ENCODE measurements at places on chromosomes 3 and 15.

DNA sequence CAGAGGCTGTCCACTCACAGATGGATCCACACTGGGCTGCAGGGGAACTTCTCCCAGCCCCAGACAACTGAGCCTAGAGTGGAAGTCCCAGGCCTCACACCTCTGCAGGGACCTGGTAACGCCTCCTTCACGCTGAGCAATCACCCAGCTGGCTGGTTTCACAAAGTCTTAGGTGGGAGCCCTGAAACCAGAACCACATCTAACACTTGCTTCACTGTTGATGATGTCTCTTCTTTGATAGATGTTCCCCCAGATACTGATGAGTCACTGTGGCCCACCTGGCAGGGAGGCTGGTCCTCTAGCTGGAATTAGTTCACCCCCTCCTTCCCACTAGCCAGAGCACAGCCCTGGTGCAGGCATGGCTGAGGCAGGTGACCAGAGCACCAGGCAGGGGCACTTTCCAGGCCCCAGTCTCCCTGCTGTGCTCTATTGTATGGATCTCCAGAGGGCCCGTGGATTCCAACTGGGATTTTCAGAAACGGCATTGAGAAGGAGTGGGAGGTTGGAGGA lies 33.5 kb downstream of the MYL3 start:
- peak; percentile 16 for DNase-seq

DNA sequence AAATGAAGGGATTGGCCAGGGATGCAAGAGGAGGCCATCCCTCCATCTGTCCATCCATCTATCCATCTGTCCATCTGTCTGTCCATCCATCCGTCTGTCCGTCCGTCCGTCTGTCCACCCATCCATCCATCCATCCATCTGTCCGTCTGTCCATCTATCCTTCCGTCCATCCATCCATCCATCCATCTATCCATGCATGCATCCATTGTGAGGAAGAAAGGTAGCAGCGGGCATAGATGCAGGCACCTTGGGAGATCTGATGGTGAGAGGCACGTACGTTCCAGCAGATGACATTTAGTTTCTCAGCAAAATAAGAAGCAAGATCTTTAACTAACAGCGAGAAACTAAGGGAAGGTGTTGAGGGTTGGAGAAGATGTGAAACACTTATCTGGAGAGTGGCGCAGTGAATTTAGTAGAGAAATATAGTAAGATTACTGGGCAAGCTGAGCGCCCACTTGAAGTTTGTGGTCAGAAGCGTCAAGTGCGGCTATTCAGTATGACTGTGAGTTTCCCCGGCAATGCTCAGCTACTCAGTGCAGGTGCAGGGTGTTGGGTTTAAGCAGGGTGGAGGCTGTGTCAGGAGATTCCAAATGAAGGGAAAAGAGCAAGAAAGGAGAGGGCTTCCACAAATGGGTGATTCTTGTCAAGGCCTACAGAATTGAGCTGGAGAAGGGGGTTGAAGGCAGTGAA lies 22.4 kb upstream of the SRP14 start:
- DNase-seq = no peak

GRCh38 chr3:178618896-178619295 lies 82.7 kb downstream of the KCNMB2 start:
- no peak for DNase-seq

- no peak for DNase-seq
Measured at GRCh38 chr15:50353251-50353974, 1.6 kb downstream of the GABPB1 start.

DNA sequence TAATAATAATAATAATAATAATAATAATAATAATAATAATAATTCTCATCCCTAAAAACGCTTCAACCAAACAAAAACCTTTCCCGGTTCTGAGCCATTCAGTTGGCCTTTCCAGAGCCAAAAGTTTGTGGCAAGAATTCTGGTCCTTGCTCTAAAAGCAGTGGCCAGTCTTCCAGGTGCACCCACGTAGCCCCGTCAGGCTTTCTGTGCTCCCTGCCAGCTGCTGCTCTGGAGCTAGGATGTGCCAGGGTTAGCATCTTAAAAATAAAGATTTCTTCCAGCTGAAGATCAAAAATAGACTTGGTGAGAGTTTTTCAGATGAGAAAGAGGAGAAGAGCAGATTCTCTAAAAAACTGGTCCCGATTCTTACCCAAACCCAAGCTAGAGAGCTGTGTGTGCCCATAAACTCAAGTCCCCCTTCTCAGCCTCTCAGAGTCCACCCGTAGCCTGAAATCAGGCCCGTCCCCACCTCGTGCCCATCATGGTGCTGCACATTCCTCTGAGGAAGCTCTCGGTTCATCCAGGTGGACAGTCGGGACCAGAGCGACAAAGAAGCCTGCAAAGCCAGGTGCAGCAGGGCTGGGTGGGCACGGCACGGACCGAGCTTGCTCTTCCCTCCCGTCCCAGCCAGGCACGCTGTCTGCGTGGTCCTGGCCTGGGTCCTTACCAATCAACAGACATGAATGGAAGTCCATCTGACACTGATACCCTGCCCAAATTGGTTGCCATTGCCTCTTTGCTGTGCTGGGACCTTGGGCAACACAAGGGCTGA lies 155.6 kb downstream of the LRRC28 start:
- no peak for DNase-seq

GRCh38 chr3:172680684-172681083 lies 30.2 kb downstream of the NCEH1 start:
- DNase-seq = no peak

GRCh38 chr3:168021737-168022450 lies 73.8 kb downstream of the GOLIM4 start:
- DNase-seq = no peak

DNA sequence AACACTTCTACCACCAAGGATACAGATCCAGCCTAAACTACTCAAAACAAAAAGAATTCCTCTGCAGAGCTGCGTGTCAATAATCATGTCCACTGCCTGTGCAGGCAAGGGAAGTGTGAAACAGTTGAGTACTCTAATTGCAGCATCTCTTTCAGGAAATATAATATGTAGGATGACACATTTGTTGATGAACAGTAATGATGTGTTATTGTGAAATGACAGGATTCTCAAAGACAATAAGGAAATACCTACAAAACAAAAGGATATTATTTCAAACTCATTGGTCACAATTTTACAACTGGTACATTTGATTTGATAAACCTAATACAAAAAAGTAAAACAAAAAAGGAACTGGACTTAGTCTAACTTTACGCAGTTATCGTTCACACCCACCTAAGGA lies 4.4 kb downstream of the SPG11 start:
- no peak for DNase-seq

DNA sequence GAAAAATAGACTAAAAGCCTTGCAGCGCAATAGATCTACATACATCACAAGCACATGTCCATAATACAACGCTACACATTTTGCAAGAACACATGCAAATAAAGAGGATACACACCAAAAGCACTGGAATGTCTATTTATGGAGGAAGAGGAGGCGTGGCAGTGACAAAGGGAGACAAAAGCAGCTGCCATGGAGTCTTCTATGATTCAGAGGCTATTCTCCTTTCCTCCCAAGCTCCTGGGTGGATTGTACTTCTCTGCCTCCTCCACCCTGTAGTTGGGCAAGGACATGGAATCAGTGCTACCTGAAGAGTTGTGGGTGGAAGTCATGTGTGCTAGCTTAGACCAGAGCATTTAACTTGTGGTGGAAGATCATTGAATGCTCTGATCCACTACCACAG lies 57.9 kb upstream of the ABHD2 start:
- no peak for DNase-seq

DNA sequence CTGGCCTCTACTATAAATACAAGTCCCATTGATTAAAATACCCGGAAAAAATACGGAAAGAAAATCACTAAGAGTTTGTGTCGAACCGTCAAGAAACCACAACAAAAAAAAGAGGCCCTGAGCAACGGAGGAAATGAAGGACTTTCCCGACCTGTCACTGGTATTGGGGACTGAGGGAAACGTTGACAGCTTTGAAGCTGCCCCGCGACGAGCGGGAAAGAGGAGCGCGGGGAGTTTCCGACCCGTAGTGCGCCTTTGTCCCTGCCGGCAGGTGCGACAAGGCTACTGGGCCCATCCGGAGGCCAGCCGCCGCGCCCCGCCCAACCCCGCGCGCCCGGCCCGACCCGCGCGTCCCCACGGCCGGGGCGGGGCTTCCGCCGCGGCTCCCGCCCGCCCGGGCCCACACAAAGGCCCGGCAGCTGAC lies 416 bp downstream of the PBRM1 start:
- peak; percentile 67 for DNase-seq

DNA sequence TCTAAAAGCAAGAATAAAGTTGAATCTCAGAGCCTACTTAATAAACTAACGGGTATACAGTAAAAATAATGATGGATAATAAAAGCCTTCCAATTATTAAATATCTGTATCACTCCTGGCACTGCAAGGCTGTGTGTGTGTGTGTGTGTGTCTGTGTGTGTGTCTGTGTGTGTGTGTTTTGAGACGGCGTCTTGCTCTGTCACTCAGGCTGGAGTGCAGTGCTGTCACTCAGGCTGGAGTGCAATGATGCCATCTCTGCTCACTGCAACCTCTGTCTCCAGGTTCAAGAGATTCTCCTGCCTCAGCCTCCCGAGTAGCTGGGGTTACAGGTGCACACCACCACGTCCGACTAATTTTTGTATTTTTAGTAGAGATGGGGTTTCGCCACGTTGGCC lies 62.5 kb downstream of the TBL1XR1 start:
- DNase-seq = no peak

- DNase-seq = no peak
Measured at GRCh38 chr15:25188551-25189101, 233.8 kb downstream of the SNRPN start.

DNA sequence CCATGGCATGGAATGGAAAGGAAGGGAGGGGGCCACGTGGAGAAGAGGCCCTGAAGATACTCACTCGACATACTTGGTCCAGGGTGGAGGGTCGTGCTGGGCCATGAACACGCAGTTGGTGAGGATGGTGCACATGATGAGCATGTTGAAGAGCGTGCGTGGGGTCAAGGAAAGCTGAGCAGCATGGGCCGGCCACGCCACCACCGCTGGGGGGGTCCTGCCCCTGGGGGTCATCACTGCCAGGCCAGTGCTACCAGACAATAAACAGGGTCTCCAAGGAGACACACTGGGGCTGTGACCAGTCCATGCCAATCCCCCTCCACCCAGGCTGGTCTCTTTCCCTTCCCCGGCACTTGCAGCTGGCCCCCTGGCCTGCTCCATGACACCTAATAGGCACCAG lies 27.2 kb downstream of the SCN5A start:
- no peak for DNase-seq

DNA sequence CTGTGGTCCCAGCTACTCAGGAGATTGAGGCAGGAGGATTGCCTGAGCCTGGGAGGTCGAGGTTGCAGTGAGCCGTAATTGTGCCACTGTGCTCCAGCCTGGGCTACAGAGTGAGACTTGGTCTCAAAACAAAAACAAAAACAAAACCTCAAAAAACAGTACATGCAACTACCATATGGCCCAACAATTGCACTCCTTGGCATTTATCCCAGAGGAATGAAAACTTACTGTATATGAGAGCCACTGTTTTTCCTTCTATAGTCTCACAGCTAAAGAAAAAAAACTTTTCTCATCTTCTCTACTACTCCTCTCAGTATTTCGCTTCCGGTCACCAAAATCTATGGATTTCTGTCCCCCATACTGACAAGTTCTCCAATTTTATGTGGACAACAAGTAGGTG lies 84.3 kb downstream of the FLNB start:
- no peak for DNase-seq

- DNase-seq = no peak
Measured at GRCh38 chr15:48020166-48020565, 100.6 kb upstream of the SLC24A5 start.

DNA sequence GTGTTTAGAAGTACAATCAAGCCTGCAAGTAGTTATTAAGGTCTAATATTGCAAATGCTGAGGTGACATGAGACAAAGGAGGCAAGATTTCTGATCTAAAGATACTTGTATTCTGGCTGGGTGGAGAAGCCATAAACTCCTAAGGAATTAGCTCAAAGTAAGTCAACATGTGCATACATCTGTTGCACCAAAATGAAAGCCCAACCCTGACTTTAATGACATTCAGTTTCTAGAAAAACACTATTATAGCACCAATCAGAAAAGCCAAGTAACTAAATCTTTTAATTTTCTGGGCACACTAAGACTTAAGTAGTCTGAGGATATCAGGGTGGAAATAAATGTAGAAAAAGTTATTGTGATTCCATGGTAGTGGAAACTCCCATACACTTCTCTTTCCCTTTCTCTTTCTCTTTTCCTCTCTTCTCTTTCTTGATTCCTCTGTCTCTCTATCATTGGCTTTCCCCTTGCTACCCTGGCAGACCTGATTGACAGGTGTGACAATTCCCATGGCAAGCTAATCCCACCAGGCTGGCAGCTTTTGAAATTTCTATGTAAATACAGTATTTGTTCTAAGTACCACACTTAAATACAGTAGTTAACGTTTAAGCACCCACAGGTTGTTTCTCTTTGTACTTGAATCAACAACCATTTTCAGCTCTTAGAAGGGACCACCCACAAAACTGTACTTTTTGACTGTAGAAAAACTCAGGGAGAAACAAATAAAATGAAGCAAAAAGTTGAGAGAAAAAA lies 528.4 kb upstream of the SEMA6D start:
- DNase-seq = no peak

- DNase-seq = no peak
Measured at GRCh38 chr15:80160570-80161156, 7.9 kb downstream of the FAH start.

DNA sequence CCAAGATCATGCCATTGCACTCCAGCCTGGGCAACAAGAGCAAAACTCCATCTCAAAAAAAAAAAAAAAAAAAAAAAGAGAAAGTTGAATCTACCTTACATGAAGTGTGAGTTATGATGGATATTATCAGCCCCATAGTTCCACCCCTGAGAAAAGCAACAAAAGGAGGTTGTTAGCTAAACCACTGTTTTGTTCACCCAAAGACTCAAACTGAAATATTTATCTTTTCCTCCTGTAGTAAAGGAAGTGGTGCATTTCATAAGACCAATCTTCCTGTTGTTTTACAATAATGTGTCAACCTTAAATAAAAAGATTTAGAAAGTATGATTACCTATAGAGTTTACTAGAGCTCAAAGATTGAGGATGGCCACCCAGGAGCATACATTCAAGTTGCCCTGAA lies 18.7 kb upstream of the TRMT10C start:
- no peak for DNase-seq

- DNase-seq = no peak
Measured at GRCh38 chr3:73140772-73141442, 79.4 kb downstream of the EBLN2 start.

DNA sequence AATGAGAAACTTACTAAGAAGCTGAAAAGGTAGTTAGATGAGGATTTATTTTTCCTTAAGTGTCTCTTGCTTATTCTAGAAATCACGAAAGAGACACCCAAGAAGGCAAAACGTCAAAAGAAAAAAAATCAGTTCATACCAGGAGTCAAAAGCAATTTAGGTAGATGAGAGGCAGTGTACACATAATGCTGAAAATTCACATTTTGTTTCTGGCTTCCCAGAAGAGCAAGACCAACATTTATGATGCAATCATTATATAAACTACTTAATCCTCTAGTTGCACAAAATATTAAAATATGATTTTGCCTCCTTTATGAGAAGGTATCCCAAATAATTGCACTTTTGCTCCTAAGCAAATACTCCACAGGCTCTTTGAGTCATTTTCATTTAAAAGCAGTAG lies 228.0 kb downstream of the FMN1 start:
- no peak for DNase-seq

- DNase-seq = no peak
Measured at GRCh38 chr3:193673845-193674244, 80.8 kb downstream of the OPA1 start.

- DNase-seq = no peak
Measured at GRCh38 chr3:169241991-169242707, 421.4 kb downstream of the MECOM start.

All from stimulated activated CD8-positive, alpha-beta memory T cell treated with anti-CD3 and anti-CD28 coated beads, Interleukin-7, amount 100 ng/mL, for 24 hours (primary cell).